T follicular helper cell (primary cell): ENCODE measurements at places on chromosomes 3 and 15.
A peak's percentile ranks its signal among the peaks of the same experiment; 100 is the strongest.

GRCh38 chr15:56831467-56832005 lies 86.9 kb upstream of the TCF12 start:
- DNase-seq: no peak

GRCh38 chr3:30729512-30729911 lies 123.1 kb downstream of the TGFBR2 start:
- no peak for DNase-seq

- no peak for DNase-seq
Measured at GRCh38 chr15:84911879-84912660, 27.6 kb downstream of the SLC28A1 start.

- DNase-seq: no peak
Measured at GRCh38 chr15:92098869-92099268, 245.4 kb downstream of the SLCO3A1 start.

GRCh38 chr3:107598926-107599771 lies 76.4 kb downstream of the BBX start:
- peak; percentile 9 for DNase-seq

DNA sequence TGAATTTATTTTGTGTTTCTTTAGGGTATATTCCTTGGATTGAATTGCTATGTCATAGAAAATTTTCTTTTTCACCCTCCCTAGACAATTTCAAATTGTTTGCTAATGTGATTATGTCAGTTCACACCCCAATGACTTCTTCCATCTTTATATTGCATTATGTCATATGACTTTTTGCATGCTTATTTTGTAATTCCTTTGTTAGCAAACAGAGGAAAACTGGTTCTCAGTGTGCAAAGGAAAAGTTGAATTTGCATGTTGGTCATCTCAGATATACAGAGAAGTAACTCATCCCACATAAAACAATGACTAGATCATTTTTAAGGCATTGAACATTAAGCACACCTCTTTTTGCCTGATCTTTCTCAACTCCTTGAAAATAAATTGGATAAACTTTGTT lies 3.3 kb upstream of the RNF13 start:
- no peak for DNase-seq
